CD4-positive, alpha-beta T cell treated with Interleukin-17A for 1 hour (primary cell): ENCODE measurements at places on chromosomes 5 and 9.

DNA sequence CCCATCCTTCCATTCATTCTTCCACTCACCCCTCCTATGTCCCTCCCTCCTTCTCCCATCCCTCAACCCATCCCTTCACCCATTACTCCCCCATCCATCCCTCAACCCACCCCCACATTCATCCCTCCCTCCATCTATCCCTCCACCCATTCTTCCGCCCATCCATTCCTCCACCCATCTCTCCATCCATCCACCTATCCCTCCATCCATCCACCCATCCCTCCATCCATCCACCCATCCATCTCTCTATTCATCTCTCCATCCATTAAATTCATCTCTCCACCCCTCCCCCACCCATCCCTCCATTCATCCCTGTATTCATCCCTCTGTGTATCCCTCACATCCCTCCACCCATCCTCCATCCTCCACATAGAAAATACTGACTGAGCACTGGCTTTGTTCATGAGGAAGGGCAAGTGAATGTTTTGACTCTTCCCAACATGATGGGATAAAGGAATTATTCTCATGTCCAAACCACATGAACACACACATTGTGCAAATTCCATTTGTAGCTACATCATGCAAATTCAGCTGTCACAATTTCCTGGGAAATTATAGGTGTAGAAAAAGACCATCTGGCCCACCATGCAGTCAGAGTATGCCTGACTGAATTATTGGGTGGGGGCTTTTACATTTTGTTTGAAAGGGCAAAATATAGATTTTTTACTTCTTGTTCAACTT lies 6.9 kb upstream of the VAV2 start:
- no peak for DNase-seq

DNA sequence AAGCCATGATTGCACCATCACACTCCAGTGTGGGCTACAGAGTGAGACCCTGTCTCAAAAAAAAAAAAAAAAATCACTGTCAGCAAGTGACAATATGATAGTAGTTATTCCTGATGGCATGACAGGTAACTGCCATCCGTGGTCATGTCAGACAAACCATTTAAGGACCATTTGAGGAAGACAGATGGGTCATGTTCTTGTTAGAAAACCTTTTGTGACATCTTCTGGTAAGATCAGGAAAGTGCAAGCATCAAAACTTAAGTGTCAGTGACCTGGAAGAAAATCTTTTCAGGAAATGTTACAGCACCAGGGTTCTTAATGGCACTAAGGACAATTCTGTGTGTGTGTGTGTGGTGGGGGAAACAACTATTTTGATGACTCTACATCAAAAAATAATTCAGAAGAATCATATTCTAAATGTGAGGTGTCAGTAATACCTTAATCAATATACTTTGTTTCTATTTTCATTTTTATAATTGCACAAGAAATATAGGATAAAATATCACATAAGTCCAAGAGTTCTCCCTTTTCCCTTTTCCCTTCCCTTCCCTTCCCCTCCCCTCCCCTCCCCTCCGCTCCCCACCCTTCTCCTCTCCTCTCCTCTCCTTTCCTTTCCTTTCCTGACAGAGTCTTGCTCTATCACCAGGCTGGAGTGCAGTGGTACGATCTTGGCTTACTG lies 17.8 kb downstream of the SLC38A9 start:
- DNase-seq, result no peak

DNA sequence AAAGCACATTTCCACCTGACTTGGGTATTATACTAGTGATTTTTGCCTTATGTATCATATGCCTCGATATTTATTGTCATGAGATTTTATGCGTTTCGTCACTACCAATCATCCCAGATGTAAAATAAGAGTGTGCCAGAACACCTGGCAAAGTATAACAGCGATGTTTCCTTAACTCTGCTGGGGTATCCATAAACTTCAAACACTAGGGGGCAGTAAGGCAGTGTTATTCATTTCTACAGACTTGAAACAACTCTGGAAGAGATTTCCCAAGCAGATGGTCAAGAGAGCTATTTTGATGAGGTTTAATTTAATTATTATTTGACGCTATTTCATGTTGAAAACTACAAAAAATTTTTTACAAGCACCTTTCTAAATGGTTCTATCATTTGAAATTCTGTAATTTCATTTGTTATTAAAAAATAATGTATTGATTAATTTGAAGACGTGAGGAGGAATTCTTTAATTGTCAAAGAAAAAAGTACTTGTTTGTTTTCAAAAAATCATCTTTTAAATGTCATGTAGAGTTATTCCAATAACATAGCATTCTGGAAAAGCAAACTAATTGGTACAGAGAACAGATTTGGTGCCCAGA lies 388.5 kb upstream of the CTNND2 start:
- DNase-seq, result no peak

DNA sequence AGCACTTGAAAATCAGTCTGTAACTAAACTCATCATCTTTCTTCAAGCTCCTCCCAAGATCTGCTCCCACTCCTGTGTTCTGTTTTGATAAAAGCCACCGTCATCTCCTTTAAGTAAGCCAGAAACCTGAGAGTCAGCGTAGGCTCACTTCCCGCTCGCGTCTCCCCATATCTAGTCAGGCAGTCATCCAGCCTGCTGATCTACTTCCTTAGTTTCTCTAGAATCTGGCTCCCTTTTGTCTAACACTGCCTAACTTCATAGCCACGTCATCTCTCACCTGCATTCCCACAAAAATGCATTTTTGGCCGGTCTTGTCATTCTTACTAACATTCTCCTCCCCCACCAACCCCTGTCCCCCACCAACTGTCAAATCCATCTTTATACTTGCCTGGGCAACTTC lies 3.0 kb upstream of the TJP2 start:
- DNase-seq, result no peak

GRCh38 chr9:121463026-121463807 lies 36.4 kb downstream of the GGTA1 start:
- DNase-seq, result no peak

DNA sequence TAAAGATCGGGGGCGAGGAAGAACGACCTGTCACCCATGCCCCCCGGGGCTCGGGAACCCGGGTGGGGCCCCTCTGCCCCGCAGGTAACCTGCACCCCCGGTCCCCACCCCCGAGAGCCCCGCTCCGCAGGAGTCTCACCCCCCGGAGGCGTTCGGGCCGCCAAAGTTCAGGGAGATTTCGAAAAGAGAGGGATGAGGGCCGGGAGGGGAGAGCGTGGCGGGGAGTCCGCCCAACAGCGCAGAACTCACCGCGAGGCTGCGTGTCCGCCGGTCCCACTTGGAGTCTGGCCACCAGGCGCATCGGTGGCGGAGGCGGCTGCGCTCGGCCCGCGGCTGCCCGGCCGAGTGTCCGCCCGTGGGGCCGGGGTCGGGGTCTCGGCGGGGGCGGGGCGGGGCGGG lies at the start of gene PHF19:
TSS of gene PHF19 (minus strand) at position 347 of the 399 bp plus-strand sequence. CDS start 2,447 bp downstream, outside the sequence.
- peak; percentile 38 for DNase-seq

DNA sequence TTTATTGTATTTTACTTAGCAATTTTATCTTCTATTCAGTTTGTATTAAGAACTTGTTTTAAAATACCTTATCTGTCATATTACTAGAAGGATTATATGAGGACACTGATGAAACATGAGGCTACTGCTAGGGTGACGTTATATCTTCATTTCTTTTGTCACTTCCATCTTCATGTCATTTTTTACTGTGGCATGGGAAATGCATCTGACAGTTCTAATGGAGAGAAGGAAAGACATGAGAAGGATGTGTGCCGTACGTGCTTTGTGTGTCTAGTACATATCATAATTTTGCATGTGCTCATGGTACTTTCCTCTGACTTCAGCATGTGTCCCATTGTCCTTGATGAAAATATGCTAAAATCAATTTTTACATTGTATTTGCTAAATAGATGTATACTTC lies 258.2 kb downstream of the PTPRD start:
- no peak for DNase-seq

- no peak for DNase-seq
These were observed 139.5 kb downstream of the FSTL4 start for GRCh38 chr5:133472829-133473228.

GRCh38 chr9:9674461-9674860 lies 938.3 kb downstream of the PTPRD start:
- no peak for DNase-seq

- DNase-seq, result no peak
These were observed 2.7 kb downstream of the ANKRD33B start for GRCh38 chr5:10566543-10567068.

DNA sequence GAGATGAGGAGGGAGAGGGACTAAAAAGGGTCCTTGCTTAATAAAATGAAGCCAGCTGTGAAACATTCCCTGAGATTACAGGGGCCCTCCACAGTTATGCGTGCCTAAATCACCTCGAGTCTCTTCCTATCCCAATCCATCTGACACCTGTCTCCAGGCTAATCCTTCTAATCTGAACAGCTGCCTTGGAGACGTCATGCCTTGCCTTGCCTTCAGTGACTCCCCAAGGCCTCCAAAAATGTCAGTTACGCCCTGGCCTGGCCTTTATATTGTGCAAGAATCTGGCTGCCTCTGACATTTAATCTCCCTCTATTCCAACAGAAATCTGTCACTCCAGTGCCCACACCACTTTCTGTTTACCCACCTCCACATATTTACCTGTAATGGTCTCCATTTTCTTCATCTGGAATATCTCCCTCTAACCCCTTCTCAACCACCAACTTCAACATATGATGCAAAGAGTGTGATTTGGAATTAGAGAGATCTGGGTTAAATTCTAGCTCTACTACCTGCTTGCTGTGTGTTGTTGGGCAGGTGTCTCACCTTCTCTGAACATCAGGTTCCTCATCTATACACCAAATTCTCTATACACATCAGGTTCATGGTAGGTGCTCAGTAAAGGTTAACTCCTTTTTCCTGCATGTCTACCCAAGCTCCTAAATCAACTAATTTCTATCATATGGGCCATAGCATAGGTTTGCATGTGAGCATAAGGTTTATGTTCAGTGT lies 57.9 kb downstream of the PTCD2 start:
- no peak for DNase-seq

DNA sequence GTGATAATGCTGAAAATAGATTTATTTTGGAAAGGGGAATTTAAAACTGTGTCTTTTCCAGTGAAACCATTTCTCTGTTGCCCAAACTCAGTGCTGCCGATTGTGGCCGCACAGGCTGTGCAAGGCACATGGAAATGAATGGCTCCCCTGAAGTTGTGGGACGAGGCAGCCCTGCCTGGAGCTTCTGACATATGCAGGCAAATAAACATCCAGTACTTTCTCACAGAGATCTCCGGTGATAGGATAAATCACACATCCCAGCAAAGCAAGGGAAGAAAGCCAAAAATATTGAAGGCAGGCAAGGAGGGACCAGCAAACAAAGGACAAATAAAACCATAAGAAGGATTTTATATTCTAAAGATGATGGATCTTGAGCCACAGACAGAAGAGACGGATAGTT lies 464.5 kb downstream of the MTRR start:
- no peak for DNase-seq

GRCh38 chr9:97980479-97980803 lies 2.7 kb upstream of the ANP32B start:
- DNase-seq, result no peak

DNA sequence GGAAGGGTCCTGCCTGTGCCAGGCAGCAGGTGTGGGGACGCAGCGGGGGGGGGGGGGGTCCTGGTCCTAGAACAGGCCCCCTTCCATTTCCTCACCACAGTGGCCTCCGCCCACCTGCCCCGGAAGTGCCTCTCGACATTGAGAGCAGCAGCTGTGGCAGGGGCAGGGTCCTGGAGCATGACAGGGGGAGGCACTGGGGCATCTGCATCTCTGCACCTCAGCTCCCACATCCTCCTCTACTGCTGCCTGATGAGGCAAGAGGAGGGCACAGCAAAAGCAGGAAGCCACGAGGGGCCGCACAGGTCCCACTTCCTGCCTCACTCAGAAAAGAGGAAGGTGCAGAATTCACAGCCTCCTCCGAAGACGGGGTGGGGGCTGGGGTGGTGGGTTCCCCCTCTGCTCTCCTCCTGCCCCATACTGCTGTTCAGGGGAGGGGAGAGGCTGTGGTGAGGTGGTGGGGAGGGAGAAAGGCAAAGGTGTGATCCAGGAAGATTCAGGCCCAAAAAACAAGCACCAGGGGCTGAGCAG lies 14.8 kb downstream of the AKNA start:
- peak; percentile 91 for DNase-seq

GRCh38 chr5:83556190-83556589 lies 84.6 kb downstream of the VCAN start:
- no peak for DNase-seq

- no peak for DNase-seq
These were observed 1534.3 kb downstream of the MAT2B start for GRCh38 chr5:165039748-165040147.

DNA sequence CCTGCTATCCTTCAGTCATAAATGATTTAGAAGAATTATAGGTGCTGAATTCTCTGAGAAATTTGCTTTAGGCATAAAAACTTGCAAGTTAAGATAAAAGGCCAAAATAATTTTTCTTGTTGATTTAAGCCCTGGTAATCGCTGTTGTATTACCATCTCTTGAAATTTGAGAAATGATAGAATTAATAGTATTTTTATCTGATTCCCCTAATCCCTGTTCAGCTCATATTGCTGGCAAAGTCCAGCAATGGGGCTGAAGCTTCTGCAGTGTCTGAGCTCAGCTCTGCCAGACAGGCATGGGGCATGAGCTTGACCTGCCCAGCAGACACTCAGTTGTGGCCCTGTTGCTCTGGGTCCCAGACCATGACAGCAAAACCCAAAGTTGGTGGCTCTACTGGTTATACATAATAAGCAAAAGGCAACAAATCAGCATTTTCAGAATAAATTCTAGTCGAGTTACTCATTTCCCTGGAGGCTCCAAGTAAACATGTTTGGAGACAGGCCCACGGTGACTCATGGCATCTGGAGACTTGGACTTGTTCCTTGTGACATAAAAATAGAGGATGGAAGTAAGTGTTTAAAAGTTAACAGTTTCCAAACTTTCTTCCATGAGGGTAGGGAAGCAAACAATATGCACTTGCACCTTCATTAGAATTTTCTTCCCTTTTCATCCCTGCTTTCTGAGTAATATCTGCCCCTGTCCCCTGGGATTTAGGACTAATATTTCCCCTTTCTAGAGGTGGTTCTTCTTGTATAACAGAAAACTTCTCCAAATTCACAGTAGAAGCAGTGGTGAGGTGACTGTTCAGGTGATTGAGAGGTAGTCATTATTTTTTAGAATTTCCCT lies 60.2 kb upstream of the SLC2A8 start:
- no peak for DNase-seq

- DNase-seq, result no peak
These were observed 98.7 kb downstream of the CDK5RAP2 start for GRCh38 chr9:120481248-120481647.

- no peak for DNase-seq
These were observed 210.4 kb upstream of the RFX3 start for GRCh38 chr9:3736161-3736560.

DNA sequence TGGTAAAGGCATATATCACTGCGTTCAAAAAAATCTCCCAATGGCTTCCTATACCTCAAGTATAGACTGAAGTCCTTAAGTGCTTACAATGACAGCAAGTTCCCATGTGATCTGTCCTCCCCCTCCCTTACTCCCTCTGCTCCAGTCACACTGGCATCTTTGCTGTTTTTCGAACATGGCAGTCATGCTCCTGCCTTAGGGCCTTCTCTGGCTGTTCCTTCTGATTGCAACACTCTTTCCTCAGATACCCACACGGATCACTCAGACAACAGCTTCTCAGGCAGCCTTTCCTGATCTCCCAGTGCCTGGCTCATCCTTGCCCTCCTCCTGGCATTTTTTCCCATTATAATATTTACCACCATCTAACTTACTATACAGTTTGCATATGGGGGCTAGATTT lies 232.8 kb downstream of the ARHGEF28 start:
- no peak for DNase-seq

GRCh38 chr5:179825655-179826182 lies 5.0 kb downstream of the SQSTM1 start:
- peak; percentile 16 for DNase-seq
